CD4-positive, alpha-beta T cell treated with Interleukin-4 for 4 hours (primary cell): ENCODE measurements at places on chromosomes 13 and 19.

- DNase-seq = no peak
Measured at GRCh38 chr19:53898636-53899341, 10.3 kb upstream of the CACNG7 start.

GRCh38 chr19:926589-927350 is 935 bp downstream of the ARID3A start:
- peak; percentile 28 for DNase-seq

- DNase-seq = no peak
Measured at GRCh38 chr13:113656831-113657671, 947 bp downstream of the ATP4B start.

DNA sequence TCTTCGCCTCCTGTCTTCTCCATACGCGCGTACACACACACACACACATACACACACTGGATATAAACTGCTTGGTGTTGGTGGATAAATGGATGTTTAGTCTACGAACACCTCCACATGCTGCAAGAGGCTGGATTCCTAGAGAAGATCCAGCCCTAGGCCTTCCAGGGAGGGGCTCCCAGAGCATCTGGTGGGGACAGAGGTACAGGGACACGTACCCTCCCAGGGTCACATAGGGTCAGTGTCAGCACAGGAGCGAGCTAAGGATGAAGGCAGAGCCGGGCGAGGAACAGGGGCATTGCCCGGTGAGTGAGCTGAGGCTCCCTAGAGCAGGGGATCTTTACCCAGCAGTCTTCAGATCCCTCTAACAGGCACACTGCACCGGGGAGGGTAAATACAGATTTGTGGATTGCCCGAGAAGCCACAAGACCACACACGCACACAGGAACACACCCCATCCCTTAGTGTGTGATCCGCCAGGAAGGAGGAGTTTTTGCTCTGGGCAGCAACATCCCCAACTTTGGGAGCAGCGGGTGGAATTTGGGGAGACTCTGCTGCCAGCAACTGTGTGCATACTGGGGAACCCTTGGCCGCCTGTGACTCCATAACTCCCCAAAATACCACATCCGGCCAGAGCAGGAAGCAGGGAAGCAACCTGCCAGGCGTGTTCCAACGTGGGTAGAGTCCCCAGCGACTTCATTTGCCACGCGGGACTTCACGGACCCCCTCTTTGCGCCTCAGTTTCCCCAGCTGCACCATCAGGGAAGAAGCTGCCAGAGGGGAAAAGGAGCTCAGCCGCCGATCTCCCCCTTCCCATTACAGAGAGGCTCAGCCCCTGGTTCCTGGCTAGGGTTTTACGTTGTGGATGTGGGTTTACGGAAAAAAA is 5.8 kb upstream of the TLE2 start:
- peak; percentile 29 for DNase-seq

- no peak for DNase-seq
Measured at GRCh38 chr13:26705536-26705935, 55.0 kb downstream of the GPR12 start.

DNA sequence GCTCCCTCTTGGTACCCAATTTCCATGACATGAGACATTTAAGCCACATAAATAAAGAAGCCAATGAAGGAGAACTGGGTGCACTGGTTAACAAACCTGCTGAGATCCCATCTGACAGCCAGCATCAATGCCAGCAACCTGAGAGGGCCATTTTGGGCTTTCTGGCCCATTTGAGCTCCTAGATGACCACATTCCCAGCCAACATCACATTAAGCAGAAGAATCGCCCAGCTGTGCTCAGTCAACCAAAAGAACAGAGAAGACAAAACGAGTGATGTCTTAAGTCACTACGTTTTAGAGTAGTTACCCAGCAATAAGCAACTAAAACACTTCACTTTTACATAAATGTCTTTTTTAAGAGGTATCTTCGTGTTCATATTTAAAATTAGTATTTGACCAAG is 21.9 kb downstream of the LCP1 start:
- DNase-seq = no peak

DNA sequence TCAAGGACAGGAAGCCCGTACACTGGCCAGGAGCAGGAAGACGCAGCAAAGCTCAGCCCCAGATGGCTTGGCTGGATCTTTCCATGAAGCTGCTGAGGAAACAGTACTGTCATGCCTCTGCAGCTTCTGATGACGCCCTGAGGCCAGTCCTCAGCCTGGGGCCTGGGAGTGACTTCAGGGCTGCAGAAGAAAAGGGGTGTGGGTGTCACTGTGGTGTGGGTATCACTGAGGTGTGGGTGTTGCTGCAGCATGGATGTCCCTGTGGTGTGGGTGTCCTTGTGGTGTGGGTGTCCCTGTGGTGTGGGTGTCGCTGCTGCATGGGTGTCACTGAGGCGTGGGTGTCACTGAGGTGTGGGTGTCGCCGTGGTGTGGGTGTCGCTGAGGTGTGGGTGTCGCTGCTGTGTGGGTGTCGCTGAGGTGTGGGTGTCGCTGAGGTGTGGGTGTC is 12.0 kb upstream of the GAS6 start:
- peak; percentile 35 for DNase-seq

DNA sequence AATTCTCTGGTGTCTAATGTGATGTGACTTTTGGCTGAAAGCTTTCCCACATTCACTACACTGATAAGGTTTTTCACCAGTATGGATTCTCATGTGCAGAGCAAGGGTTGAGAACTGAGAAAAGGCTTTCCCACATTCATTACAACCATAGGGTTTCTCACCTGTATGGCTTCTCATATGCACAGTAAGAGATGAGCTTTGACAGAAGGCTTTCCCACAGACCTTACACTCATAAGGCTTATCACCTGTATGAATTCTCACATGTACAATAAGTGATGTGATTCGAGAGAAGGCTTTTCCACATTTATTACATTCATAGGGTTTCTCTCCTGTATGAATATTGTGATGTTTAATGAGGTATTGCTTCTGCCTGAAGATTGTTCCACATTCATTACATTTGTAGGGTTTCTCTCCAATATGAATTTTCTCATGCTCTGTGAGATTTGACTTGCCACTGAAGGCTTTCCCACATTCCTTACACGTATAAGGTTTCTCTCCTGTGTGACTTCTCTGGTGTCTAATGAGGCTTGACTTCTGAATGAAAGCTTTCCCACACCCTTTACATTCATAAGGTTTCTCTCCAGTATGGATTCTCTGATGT is 14.0 kb downstream of the ZNF260 start:
- DNase-seq = no peak

GRCh38 chr13:113604186-113604585 is 19.6 kb downstream of the TFDP1 start:
- no peak for DNase-seq

DNA sequence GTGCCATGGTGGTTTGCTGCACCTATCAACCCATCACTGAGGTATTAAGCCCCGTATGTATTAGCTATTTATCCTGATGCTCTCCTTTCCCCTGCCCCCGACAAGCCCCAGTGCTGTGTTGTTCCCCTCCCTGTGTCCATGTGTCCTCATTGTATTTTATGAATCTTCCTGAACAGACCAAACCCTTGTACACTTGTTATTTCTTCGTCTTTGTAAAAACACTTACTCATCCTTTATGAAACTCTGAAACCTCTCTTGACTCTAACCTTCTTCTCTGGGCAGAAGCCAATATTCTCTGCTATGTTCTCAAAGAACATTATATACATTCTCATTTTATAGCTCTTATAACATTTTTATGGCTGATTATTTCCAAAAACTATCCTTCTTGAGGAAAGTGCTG is 746.9 kb downstream of the EFNB2 start:
- DNase-seq = no peak

DNA sequence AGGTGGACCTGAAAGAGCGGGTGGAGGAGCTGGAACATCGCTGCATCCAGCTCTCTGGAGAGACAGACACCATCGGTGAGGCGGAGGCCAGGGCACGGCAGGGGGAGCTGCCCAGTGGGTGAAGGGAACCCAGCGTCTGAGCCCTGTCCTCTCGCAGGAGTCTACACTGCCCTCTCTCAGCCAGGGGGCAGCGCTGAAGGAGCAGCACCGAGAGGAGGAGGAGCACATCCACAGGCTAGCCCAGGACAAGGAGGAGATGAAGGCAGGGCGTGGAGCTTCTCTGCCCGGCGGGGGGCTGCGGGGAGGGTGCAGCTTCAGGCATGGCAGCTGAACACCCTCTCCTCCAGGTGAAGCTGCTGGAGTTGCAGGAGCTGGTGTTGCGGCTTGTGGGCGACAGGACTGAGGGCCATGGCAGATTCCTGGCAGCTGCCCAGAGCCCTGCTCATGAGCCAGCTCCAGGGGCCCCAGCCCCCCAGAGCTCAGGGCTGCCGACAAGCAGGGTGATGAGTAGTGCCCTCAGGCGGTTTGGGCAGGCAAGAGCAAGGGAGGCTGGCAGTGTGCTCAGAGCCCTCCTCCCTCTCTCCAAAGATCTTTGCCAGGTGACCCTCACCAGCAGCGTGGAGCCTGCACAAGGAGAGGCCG is 31.4 kb upstream of the ZNF492 start:
- DNase-seq = no peak

- DNase-seq = no peak
Measured at GRCh38 chr13:80604098-80604497, 263.2 kb upstream of the SPRY2 start.

DNA sequence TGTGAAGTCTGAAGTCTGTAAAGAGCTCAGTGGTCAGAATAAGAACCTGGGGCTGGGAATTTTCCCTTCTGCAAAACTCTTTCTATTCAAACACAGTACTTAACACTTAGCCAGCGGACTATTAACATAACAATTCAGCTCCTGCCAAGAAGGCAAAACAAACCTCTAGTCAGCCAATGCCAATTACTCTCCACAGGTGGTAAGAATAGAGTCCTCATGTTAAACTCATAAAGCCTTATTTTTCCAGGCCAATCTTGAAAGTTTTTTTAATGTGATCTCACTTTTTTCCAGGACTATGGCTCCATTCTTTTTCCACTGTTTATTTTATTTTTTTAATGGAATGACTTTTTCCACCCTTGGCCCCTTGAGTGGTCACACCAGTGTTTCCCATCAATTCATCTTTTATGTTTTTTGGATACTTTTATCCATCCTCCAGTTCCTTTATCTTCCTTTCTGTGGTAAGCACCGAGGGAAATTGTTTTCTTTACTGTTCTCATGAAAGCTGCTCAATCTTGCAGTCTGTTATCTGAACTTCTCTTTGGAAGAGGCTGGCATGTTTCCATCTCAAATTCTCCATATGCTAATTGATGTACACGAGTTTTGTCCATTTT is 217.3 kb downstream of the LHFPL6 start:
- no peak for DNase-seq

- DNase-seq = peak; percentile 18
Measured at GRCh38 chr19:36054733-36055686, at the start of gene WDR62. WDR62 (plus strand) TSS chr19:36054897; CDS start chr19:36054972, 75 bp downstream.

DNA sequence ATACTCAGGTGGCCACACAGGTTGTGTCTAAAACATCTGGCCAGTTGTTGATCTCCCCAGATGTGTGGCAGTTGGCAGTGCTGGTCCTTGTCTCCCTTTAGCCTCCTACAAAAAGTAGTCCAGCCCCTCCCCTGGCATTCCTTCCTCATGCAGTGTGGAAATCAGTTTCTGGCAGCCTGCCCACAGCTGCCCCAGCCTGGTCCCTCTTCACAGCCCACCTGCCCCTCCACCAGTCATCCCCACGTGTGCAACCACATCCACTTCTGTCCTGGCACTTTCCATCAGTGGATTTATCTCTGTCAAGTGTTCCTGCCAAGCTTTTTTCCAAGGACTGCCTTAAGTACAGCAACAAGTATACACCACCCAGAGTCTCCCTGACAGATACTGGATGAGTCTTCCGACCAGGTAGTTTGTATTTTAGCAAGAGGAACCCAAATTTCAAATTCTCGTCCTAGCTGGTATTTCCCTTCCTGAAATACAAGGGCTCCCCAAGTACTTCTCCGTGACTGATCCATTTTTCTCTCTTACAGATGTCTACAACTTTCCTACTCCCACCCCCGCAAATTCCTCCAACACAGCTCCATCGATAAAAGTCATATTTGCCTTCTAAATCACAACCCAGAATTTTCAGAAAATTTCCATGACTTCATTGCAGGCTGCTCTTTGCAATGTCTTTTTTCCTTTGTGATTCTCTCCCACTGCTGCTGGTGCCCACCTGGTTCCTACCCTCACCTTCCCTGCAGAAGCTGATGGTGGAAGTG is 313.5 kb downstream of the FOXO1 start:
- DNase-seq = no peak

GRCh38 chr19:54873990-54874389 is at the start of gene FCAR:
FCAR (plus strand) TSS chr19:54874235; CDS start chr19:54874290, 55 bp downstream.
- no peak for DNase-seq

- no peak for DNase-seq
Measured at GRCh38 chr13:60754211-60755090, 357.4 kb downstream of the TDRD3 start.

DNA sequence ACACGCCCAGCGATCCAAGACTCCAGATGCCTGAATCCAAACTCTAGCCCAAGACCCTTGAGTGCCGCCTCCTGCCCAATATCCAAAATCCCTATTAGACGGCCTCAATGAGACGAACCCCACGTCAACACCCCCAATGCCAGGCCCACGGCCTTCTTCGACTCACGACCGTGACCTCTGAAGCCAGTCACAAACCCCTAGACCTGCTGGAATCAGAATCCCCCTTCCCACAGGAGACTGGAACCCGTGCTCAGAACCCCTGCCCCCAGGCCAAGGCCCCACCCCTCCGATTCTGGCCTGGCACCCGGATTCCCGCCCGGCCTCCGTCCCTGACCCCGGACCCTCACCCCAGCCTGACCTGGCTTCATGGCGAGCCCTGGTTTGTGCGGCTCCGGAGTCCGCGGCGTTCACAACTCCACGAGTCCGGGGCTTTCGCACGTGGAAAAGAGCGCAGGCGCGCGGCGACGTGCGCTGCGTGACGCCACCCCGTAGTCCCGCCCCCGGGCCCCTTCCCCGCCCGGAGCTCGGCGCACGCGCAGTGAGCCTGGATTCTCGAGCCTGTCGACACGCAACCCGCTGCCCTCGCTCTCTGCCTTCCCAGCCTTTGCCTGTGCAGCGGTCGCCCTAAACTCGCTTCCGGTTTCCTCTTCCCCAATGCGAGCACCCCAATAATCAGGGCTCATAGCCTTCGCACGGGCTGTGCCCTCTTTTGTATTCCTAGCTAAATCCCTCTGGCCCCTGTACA is at the start of gene FBL:
FBL (minus strand) TSS at position 447 of the 745 bp plus-strand sequence; CDS start at position 368, 79 bp downstream.
- DNase-seq = peak; percentile 93

- DNase-seq = peak; percentile 29
Measured at GRCh38 chr13:99980201-99980823, 1.3 kb upstream of the ZIC2 start.

GRCh38 chr19:41172297-41173164 is 20.5 kb upstream of the CYP2S1 start:
- DNase-seq = no peak
